ENCODE measurements at places on chromosomes 1 and 21.

DNA sequence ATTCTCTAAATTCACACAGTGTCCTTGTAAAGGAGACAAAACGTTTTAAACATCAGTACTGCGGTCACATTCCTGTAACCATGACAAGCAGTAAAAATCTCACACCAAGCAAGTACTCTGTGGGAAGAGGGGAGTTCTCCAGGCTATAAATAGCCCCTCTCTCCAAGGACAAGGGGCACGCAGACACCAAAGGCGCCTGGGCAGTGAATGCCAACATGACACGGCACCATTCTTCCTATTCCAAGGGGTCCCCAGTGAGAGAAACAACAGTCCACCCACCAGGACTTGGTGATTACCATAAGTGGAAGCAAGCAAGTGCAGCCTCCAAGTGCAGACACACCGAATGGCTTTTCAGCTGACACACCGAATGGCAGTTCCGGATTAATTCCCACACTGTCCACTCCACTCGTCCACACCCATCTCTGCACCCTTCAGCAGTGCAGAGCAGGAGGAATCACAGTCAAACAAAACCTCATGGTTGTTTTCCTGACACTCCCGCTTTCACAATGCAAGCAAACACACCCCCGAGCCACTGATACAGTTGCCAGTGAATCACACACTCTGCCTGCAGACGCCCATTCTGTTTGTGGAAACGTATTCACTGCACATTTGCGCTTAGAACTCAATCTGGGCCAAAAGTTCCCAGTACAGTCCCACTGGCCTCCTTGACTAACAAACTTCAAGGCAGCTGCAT is 1.8 kb downstream of the PTTG1IP start:
- peak; percentile 94 for DNase-seq

DNA sequence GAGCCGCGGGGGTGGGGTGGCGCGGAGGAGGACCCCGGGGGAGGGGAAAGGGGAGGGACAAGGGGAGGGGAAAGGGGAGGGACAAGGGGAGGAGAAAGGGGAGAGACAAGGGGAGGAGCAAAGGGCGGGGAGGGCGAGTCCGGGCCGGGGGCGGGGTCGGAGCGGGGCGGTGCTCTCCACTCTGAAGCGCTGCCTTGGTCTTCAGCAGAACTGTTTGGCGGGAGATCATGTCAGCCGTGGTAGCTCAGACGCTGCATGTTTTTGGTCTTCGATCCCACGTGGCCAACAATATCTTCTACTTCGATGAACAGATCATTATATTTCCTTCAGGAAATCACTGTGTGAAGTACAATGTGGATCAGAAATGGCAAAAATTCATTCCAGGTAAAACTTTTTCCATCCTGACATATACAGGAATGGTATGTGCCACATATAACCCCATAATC is 420 bp downstream of the CFAP57 start:
- DNase-seq: peak; percentile 92

GRCh38 chr1:115466433-115466832 is 128.4 kb upstream of the NGF start:
- DNase-seq: no peak

DNA sequence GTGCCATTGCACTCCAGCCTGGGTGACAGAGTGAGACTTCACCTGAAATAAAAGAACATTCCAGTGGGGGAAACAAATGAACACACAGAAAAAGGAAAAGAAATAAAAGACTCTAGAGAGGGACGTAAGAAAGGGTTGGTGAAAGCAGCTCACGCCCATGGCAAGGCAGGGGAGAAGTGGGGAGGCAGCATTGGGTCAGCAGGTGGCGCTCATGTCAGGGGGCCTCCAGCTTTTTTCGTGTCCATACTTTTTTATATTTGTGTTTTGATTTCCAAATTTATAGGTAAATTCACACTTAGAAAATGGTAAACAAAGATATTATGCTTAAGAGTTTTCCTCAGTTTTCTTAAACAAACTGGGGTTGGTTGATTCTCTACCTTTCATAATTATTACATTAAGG is 45.5 kb downstream of the VPS13D start:
- peak; percentile 25 for DNase-seq

GRCh38 chr1:172185211-172185610 is 235.3 kb upstream of the C1orf105 start:
- DNase-seq: no peak

GRCh38 chr1:190175320-190175719 is 302.3 kb downstream of the BRINP3 start:
- DNase-seq: no peak

DNA sequence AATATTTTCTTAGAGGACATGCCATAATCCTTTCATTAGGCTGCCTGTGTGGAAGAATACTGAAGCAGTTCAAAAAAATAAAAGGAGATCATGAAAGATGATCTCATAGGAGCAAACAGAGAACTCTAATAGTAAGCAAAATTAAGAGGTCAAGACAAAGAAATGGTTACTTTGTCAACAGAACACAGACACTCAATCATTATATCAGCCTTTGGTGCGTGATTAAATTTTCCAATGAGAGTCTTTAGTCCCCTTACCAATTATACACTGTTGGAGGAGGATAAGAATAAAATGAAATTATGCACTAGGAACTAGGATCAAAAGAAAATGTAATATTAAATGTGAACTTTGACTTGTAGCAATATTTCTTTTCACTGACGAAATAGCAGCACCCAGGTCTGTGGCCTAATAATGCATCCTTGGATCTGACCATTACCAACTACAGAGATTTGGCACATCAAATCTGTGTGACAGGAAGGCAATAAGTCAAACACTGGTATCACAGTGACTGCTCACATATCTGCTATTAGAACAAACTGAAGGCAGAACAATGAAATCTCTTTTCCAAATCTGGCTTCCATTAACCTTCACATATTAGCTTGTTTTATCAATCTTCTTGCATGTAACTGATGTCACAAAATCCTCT is 1812.9 kb downstream of the PLA2G4A start:
- no peak for DNase-seq

- no peak for DNase-seq
Measured at GRCh38 chr1:47565676-47566075, 127.8 kb downstream of the FOXD2 start.

- no peak for DNase-seq
Measured at GRCh38 chr1:86016076-86016759, 140.4 kb downstream of the COL24A1 start.

DNA sequence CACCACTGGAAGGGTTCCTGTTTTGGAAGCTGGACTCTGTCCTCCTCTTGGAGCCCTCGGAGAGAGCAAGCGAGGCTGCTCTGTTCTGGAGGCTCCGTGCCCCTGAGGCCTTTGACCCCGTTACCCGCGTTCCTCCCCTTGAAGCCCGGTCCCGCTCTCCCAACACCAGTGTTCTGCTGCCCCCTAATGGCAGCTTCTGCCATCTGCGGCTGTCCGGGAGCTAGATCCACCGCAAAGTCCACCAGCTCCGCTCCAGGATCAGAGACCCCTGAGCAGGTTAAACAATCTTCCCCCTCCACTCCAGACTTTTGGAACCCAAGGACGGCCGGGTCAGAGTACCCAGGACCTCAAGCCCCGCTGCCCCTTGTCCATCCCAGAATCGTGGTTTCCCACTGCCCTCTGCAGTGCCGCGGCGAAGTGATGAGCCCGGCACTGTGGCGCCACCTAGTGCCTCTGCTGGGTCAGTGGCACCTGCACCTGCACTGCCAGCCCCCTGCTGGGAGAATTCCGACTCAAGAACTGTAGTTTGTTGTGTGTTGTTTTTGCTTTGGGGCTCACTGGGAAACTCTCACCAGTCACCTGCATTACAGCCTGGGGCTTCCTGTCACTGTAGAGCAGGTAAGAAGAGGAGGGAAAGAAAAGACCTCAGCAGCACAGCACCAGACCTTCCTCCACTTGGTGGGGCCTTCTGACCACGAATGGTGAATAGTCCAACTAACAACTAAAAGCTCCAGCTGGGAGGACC is 63.5 kb upstream of the NFASC start:
- DNase-seq: peak; percentile 80

DNA sequence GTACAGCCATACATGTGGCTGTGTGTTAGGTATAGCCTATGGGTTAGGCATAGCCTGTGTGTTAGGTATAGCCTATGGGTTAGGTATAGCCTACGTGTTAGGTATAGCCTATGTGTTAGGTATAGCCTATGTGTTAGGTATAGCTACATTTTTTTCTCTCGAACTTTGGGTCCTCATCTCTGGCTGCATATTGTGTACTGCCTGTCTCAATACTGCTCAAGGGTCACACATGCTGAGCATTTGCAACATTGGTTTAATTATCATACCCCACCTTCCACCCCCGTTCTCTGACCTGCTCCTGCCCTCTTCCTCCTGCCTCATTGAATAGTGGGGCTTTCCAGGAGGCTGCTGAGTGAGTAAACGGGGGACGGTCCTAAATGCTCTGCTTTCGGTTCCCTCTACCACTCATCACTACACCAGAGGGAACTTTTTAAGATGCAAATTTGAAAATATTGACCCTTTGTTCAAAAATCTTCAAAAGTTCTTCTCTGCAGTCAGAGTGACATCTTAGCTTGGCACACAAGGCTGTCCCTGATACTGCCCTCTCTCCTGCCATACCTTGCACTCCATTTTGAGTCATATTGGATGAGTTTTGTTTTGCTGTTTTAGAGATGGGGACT is 17.8 kb downstream of the OR2B11 start:
- DNase-seq: no peak

- no peak for DNase-seq
Measured at GRCh38 chr1:61192663-61193330, 110.4 kb downstream of the NFIA start.

GRCh38 chr1:225462429-225462713 is 34.5 kb upstream of the LBR start:
- no peak for DNase-seq

GRCh38 chr1:24203404-24203803 is 16.3 kb upstream of the IFNLR1 start:
- DNase-seq: peak; percentile 86

DNA sequence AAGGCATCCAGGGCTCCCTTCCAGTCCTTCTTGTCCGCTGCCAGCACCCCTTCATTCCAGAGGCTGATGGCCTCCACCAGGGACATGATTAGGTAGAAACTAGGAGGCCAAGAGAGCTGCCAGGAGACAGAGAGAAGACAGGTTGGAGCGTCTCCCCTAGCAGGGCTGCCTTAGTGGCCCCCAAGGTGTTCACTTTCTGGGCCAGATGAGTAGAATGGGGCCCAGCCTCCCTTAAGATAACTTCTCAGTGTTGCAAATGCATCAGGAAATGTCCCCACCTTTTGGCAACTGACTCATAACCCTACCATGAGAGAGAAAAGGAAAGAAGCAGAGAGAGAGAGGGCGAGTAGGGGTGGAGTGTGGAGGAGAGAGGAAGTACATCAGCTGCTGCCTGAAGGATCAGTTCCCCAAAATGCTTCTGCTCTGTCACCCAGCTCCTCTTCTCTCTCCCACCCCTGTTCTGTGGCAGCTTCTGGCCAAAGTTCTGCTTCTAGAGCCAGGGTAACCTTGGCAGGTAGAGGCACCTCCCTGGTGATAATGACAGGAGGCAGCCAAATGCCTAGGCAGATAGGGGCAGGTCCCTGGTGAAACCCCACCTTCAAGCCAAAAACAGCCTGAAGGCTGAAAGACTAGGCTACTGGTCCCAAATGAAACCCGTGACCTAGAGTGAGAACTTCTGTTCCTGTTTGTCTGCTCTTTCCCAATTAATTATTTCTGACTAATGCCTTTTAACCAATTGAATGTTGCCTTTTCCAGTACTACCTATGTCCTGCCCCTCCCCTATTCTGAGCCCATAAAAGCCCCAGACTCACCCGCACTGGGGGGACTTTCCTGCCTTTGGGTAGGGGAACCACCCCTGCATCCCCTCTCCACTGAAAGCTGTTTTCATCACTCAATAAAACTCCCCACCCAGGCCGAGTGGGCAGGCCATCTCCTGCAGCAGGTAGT is at the start of gene NCF2:
Gene NCF2 (minus strand): TSS at position 216 of the 948 bp plus-strand sequence. CDS start 130 bp downstream, at position 86.
- peak; percentile 85 for DNase-seq

DNA sequence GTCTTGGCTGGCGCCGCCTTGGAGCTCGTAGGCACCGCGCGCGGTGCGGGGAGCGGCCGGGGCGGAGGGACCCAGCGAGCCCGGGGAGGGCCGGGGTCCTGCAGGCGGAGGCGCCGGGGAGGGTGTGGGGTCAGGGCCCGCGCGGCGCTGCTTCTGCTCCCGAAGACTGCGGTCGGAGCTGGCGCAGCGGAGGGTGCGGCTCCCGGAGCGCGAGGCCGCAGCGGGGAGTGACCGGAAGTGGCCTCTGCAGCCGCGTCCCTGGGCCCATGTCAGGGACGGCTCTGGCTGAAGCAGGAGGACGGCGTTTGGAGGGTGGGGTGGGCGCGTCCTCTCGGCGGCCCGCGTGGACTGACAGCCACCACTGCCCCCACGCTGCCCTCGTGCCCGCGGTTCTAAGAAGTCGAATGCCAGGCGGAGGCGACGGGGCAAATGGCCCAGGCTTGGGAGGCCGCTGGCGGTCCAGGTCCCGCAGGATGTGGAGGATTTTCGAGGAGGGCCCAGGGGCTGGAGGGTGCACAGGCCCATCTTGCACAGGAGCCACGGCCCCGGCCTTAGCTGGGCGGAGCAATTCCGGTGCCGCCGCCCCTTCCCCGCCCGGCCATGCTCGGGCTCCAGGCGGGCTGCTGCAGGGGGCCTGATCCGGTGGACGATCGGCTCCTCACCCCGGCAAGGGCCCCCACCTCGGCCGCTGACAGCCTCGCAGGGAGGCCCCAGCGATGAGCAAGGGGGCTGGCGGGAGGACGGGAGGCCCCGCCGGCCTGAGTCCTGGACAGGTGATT is 7.7 kb upstream of the ZNF669 start:
- no peak for DNase-seq

DNA sequence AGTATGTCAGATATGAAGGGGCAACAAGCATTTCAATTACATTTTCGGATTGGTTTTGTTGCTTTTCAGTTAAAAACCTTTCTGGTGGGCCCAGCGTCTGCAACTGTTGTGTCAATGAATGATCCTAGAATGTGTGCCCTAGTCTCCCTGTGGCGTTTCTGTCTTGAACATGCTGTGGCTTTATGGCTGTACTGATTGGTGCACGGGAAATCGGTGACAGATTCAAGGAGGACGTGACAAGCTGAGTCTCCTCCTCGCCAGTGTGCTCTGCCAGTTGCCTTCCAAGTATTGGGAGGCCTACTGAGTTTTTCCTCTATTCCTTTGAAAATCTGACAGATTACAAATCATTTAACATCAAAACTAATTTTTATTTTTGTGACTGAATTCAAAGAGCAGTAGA is 127.6 kb downstream of the ZP4 start:
- no peak for DNase-seq

GRCh38 chr1:213457733-213458132 is 406.7 kb downstream of the RPS6KC1 start:
- DNase-seq: no peak

- peak; percentile 55 for DNase-seq
Measured at GRCh38 chr1:152111515-152111968, 3.7 kb downstream of the TCHH start.

DNA sequence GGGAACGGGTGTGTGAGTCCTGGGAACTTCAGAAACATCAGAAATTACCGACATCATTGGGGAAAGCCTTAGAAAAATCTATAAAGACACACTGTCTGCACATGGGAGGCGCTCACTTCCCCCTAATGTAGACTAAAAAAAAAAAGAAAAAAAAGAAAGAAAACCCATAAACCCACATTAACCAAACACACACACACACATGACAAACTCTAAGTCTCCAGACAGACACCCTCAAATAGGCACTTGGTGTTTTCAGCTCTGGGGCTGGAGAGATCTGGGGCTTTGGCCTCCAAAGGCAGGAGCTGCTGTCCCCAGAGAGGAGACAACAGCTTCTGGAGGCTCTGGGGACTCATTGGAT is 13.2 kb upstream of the SDHB start:
- DNase-seq: no peak
